ENCODE measurements at places on chromosomes 2 and 18. TPM values are rescaled to one million over a fixed set of nuclear protein-coding genes. Genes with fewer than 3 reads are reported as not detected.

Gene MOGAT1
- total RNA-seq = 0.25 TPM

Gene MYL1
- total RNA-seq = not detected

DNA sequence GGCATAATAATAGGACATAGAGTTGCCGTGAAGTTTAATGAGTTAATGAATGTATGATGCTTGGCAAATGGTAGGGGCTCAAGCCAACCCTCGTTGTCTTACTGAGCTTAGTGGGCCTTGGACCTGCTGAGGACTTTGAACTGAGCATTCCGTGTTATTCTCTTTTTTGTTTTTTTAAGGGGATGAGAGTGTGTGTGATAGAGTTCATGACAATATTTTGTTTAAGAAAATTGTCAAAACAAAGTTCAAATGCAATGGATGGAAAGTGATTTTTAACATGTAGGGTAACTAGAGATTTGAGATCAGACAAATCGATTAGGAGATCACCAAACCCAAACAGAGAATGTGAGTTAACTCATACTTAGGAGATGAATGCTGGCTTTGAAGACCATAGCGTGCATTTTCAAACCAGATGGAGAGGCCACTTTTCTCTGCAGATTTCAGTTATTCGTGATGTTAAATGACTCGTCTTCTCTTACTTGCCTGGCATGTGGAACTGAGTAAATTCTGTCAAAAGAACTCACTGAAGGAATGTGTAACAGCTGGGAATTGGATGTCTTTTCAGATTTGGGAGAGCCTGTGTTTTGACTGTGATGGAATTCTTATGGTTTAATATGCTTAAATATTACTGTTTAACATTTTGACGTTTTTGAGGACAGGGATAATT lies 88.7 kb downstream of the NEDD4L start:
- DNase-seq = no peak

Gene CCDC74B
- total RNA-seq = 0.64 TPM

- no peak for DNase-seq
These were observed 137.6 kb downstream of the UPP2 start for GRCh38 chr2:158239271-158239670.

GRCh38 chr18:8354304-8354703 lies 254.9 kb upstream of the RAB12 start:
- DNase-seq = no peak

- DNase-seq = no peak
These were observed 266.8 kb upstream of the LYPD1 start for GRCh38 chr2:132936791-132937190.

DNA sequence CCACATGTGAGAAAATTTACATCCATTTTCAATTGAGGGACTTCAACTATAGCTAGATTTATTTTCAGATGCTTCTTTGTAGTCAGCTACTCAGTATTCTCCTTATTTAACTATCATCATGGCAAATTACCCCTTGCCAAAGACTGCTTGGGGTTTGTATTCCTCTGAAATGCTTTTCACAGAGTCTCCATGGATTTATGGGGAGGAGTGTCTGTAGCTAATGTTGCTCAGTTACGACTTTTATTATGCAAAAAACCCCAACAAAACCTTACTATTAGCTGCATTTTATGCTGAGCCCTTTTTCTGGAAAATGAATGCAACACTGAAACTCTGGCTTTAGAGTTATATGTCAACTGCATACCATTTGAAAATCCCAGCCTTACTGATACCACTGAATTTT lies 78.6 kb downstream of the RFTN2 start:
- DNase-seq = no peak

DNA sequence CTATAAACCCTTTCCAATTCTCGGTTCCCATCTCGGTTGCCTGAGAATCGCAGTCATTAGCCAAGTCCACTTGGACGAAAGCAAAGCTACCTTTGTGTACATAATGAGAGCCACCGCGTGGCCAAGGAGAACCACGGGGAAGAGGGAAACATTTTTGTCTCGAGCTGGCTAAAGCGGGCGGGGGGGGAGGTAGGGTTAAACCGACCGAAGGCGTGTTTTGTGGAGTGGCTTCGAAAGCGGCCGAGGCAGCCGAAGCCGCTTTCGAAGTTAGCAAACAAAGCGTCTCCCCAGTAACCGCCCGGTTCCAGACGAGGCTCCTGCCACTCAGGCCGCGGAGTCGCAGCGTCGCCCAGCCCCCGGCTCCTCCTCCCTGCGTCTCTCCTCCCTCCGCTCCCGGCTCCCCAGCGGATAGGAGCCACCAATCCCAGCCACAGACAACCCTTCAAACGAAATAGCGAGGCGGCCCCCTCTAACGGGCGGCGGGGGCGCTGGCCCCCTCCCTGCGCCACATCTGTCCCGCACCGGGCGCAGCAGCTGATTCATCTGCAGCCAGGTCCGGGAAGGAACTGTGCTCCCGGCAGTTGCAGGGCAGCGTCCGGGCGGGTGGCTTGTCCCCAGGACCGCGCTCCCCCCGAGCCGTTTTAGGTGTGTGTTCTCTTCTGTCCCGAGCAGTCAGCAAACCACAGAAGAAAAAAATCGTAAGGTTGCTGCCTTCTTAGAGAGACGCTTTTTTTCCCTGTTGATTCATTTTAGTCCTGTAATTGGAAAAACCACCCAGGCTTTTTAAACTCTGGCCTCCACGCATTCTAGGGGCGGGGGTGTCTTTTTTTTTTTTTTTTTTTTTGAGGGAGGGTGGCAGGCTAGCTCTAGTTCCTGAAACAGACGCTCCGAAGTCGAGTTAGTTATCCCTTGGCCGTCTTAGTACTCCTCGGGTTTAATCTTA lies 1.8 kb upstream of the TGIF1 start:
- DNase-seq = peak; percentile 96

GRCh38 chr2:56510610-56511009 lies 326.8 kb downstream of the CCDC85A start:
- no peak for DNase-seq

DNA sequence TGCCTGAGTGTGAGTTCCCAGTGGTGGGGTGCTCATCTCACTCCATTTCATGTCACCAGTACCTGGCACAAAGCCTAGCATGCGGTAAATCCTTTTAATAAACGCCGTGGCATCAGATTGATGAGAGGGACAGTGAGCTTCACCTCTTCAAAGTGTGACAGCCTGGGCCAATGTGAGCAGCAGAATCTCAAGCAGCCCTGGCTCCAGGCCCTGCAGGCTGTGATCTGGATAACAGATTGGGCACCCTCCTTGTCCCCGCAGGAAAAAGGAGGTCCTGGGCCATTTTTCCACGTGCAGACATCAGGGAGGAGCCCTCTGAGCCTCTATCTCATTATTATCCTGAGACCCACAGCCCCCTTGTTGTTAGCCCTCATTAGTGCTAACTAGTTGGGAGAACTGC lies 34.8 kb downstream of the TET3 start:
- no peak for DNase-seq

Gene BOK
- total RNA-seq = 3.6 TPM

GRCh38 chr2:30315391-30316063 lies 84.2 kb downstream of the LBH start:
- no peak for DNase-seq

Gene KIF1A
- total RNA-seq = 1.6 TPM

Gene NCKAP5
- 2.8 TPM for total RNA-seq

Gene ANKRD62
- not detected for total RNA-seq

GRCh38 chr18:13427354-13427753 lies 208.8 kb downstream of the LDLRAD4 start:
- no peak for DNase-seq

- DNase-seq = no peak
These were observed 95.5 kb downstream of the CCDC102B start for GRCh38 chr18:68893354-68893753.

DNA sequence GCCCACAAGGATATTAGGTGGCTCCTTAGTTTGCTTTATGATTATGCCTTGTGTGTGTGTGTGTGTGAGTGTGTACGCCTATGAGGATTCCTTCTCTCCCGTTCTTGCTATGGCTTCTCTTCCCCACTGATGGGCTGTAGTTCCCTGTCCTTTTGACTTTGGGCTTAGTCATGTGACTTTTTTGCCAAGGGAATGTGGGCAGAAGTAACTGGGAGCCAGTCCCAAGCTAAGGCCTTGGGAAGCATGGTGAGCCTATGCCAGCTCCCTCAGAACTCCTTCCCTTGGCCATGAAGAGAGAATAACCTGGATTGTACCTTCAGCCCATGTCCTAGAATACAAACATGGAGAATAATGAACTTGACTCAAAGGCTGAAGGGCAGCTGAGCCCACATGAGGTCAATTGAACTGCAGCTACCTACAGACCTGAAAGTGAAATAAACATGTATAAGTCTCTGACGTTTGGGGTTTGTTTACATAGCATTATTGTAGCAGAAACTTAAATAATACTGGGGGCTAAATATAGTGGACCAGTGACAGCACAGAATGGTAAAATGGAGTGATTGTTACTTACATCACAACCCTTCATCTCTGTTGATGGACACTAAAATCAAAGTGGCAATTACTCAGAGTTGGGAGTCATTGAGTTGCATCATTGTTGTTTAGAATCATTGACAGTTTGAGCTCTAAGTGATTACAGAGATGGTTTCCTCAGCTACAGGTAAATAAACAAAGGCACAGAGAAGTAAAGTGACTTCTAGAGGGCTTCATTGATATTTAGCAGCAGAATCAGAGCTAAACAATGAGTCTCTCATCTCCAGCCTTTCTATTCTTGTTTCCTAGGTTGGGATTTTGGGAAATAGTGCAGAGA lies 15.3 kb upstream of the IL36G start:
- no peak for DNase-seq

DNA sequence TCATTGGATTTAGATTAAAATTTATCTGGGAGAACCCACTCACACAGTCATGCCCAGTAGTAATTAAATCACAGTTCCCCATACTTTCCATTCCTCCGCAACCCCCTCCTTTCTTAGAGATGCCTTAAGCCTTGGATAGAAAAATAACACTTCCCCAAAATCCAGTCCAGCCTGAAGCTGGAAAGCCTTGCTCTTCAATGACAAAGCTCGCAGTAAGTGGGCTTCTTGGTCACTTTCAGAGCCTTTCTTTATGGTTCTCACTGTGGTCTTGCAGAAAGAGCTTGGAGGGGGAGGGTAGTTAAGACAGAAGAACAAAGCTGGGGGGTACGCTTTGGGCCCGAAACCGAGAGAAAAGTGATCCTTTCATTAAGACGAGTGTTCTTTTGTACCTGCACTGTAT lies 802.1 kb upstream of the POU3F3 start:
- no peak for DNase-seq

Gene GPR155
- 16.6 TPM for total RNA-seq

Gene AGBL5
- total RNA-seq = 9.4 TPM

GRCh38 chr18:10258836-10259474 lies 195.5 kb upstream of the APCDD1 start:
- DNase-seq = no peak

Gene C2orf78
- total RNA-seq = not detected

Gene PDE11A
- total RNA-seq = 4.4 TPM

GRCh38 chr18:51355841-51356240 lies 158.4 kb upstream of the MEX3C start:
- no peak for DNase-seq

Gene IL1R2
- 1.4 TPM for total RNA-seq
